ENCODE measurements at places on chromosomes 16 and 17. TPM values are rescaled to one million over a fixed set of nuclear protein-coding genes. Genes with fewer than 3 reads are reported as not detected.

DPEP2 gene
- total RNA-seq: not detected

KCNG4 gene
- total RNA-seq: not detected

ACSM2B gene
- total RNA-seq: not detected

CLEC10A gene
- not detected for total RNA-seq

CCDC154 gene
- total RNA-seq: 0.41 TPM

DNA sequence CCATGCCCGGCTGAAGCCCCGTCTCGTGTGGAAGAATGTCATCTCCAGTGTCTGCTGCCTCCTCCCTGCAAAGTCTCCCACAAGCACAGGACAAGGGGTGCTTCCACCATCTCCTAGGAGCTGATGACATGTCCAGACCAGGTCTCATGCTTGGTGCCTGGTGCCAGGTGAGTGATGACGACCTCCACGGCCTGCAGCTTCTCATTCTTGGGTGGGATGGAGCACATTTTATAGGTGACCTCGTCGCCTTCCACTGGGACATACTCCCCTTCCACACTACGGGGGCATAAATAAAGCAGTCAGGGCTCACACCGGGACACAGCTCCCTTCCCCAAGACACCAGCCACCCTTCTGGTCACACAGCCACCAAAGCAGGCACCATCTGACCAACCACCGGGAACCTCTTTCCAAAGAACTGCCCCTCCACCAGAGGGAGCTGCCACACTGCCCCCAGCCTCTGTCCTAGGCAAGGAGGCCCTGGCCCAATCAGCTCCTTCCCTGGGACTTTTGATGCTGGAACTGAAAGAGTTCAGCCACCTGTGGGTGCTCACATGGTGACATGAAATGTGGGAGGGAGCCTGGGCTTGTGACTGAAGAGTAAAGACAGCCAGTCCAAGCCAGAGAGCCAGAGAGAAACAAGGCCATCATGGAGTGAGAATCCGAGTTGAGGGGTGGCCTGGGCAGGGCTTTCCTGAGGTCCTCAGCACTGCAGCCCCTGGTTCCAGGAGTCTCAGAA, 13.6 kb downstream of the CARHSP1 start:
- no peak for DNase-seq

GRCh38 chr16:84806256-84806889, 13.4 kb upstream of the CRISPLD2 start:
- peak; percentile 82 for DNase-seq

- DNase-seq: no peak
These were observed 951 bp downstream of the GPS1 start for GRCh38 chr17:82052638-82053059.

DNA sequence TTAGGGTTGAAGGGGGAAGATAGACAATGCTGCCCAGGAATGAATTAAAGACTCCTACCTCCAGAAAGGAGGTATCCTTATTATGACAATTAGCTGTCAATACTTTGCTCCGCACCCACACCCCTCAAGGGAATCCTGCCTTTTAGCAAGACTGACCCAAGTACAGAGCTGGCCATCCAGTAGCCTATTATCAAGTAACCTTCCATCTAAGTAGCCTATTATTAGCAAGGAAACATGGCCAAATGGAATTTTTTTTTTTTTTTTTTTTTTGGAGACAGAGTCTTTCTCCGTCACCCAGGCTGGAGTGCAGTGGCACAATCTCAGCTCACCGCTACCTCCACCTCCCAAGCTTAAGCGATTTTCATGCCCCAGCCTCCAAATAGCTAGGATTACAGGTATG, 161.3 kb downstream of the PMP22 start:
- no peak for DNase-seq

GRCh38 chr16:11359370-11359769, 14.1 kb downstream of the RMI2 start:
- peak; percentile 32 for DNase-seq

DNA sequence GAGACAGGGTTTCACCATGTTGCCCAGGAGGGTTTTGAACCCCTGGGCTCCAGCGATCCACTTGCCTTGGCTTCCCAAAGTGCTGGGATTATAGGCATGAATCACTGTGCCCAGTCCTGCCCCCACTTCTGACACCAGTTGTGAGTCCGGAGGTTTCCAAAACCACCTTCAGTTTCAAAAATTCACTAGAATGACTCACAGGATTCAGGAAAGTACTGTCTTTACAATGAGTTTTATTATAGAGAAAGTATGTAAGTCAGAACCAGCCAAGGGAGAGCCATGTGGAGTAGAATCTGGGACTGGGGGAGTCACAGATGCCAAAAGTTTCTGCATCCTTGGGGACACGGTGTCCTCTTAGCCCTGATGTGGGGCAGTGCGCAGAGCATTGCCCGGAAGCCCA, 55.1 kb downstream of the PLD6 start:
- DNase-seq: peak; percentile 78

DNA sequence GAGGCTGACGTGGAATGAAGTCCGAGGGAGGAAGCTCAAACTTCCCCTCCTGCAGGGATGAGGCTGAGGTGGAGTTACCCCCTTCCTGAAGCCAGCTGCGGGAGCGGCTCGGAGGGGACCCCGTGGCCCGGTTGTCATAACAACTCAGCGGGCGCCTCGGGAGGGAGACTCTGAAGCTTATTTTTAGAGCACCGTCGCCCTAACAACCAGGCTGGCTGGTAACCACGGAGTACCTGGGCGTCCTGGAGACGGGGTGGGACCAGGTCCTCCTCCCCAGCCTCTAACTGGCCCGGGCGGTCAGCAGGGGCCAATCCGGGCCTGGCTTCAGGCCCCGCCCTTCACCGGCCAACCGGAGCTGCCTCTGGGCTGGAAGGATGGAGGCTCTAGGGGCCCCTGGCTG, 27.7 kb downstream of the NECAB2 start:
- no peak for DNase-seq

Data from fibroblast of the aortic adventitia (primary cell).